ENCODE measurements at places on chromosomes 7 and 10. TPM values are rescaled to one million over a fixed set of nuclear protein-coding genes. Genes with fewer than 3 reads are reported as not detected.
A peak's percentile ranks its signal among the peaks of the same experiment; 100 is the strongest.

GRCh38 chr10:80474941-80475340, 20.8 kb downstream of the TSPAN14 start:
- no peak for DNase-seq

Gene RBM48
- 10.8 TPM for total RNA-seq

- peak; percentile 53 for DNase-seq
These were observed 993 bp downstream of the ZC3HAV1 start for GRCh38 chr7:139108266-139109187.

DNA sequence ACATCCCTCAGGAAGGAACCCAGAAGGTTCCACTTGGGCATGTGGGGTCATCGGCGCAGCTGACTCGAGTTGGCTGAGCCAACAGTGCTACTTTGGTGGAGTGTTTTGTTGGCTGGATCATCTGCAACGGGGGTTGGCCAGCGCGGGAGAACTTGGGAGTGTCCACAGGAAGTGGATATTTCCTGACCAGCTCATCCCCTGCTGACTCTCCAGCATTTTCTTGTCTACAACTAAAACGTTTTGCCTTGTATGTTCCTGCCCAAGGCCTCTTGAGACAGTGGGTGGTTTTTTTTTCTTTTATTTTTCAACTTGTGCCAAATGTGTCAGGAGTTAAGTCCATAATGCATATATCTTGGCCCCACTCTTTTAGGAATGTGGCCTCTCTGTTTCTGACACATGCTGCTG, 208.6 kb downstream of the ZNF365 start:
- no peak for DNase-seq

DNA sequence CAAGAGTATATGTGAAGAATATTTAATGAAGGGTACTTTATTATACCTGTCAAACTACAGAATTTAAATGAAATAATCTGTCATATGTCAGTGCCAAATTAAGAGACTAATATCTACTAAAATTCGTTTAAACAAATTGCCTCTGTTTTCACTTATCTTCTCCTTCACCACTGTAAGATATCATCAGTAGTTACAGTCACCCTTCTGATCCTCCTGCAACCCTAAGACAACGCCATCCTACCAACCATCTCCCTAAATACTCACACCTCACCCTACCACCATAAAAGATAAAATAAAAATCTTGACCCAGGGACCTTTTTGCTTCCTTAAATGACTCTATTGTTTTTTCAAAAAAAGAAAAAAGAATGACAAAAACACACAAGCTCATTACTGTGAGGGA, 20.8 kb downstream of the EZH2 start:
- no peak for DNase-seq

DNA sequence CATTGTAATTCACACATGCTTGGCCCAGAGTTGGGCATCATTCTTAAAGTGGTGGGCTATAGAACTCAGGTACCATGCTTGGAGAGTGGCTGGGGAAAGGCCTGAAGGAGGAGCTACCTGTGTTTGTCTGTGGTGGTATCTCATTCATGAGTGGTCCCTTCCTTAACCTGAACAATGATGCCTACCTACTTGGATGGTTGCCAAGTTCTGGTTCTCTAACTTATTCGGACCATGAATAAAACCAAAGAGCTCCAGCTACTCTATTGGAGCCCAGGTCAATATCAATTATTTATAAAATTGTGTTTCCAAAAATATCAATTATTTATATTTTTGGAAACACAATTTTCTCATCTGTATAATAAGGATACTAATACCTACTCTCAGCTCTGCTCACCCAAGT, 2.9 kb upstream of the GPR37 start:
- no peak for DNase-seq

Gene LIPN
- not detected for total RNA-seq

Gene LHFPL3
- not detected for total RNA-seq

Gene EBLN1
- not detected for total RNA-seq

- no peak for DNase-seq
These were observed 21.9 kb downstream of the FRA10AC1 start for GRCh38 chr10:93680412-93681047.

- DNase-seq = no peak
These were observed 17.1 kb downstream of the BRAT1 start for GRCh38 chr7:2537981-2538851.

- no peak for DNase-seq
These were observed 792.9 kb upstream of the GHITM start for GRCh38 chr10:83346266-83346910.

GRCh38 chr10:22420787-22421517, 75.7 kb downstream of the SPAG6 start:
- no peak for DNase-seq

Gene CHST12
- total RNA-seq = 6.2 TPM

- no peak for DNase-seq
These were observed 55.5 kb downstream of the KLF6 start for GRCh38 chr10:3729397-3729976.

DNA sequence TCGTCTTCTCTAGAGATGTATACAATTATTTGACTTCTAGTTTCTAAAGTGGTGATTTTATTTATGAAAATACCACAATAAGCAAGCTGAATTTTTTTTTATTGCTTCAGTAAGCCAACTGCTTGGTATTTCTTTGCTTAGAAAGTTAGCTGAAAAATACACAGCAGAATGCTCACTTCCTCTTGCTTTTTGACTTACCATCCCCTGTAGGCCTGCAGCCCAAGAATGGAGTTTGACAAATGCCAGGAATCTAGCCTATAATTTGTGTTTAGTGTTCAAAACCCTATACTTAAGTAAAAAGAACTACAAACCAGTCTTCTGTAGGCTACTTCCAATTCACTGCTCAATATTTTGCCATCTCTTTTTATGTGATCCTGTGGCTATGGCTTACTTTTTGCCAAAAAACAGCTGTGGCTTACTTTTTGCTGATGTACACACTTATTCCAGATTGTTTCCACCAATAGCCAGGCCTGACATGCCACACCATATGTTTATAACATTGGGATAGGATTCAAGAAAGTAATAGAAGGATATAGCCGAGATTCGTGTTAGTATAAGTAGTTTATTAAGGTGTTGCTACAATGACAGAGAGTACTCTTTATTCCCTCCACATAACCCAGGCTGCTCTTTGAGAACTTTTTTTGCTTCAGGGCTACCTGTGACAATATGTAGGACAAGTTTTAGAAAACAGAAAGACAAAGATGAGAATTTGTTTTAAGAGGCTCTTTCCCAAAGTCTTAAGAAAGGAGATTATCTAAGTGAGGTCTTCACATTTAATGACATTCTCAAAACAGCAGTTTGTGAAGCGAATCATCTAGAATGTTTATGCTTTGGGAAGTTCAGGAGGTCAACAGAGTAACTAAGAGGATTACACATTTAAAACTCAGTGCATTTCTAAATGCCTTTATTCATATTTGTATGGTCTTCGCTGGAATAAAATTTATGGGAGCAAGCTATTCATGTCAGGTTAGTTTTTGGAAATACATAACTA, 263.9 kb upstream of the FZD1 start:
- no peak for DNase-seq

DNA sequence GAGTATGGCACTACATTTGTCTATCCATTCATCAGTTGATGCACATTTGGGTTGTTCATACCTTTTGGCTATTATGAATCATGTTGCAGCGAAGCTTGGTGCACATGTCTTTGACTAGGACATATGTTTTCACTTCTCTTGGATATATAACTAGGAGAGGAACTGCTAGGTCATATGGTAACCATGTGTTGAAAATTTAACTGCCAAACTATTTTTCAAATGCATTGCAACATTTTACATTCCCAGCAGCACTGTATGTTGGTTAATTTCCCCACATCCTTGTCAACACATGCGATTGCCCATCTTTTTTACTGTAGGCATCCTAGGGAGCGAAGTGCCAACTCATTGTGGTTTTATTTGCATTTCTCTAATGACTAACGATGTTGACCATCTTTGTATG, 183.4 kb downstream of the PRKCQ start:
- DNase-seq = no peak

DNA sequence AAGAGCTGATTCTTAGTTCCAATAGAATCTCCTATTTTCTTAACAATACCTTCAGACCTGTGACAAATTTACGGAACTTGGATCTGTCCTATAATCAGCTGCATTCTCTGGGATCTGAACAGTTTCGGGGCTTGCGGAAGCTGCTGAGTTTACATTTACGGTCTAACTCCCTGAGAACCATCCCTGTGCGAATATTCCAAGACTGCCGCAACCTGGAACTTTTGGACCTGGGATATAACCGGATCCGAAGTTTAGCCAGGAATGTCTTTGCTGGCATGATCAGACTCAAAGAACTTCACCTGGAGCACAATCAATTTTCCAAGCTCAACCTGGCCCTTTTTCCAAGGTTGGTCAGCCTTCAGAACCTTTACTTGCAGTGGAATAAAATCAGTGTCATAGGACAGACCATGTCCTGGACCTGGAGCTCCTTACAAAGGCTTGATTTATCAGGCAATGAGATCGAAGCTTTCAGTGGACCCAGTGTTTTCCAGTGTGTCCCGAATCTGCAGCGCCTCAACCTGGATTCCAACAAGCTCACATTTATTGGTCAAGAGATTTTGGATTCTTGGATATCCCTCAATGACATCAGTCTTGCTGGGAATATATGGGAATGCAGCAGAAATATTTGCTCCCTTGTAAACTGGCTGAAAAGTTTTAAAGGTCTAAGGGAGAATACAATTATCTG, 1.6 kb downstream of the LRRTM3 start:
- no peak for DNase-seq

Gene PNLIP
- not detected for total RNA-seq

Gene OR2A12
- total RNA-seq = not detected

DNA sequence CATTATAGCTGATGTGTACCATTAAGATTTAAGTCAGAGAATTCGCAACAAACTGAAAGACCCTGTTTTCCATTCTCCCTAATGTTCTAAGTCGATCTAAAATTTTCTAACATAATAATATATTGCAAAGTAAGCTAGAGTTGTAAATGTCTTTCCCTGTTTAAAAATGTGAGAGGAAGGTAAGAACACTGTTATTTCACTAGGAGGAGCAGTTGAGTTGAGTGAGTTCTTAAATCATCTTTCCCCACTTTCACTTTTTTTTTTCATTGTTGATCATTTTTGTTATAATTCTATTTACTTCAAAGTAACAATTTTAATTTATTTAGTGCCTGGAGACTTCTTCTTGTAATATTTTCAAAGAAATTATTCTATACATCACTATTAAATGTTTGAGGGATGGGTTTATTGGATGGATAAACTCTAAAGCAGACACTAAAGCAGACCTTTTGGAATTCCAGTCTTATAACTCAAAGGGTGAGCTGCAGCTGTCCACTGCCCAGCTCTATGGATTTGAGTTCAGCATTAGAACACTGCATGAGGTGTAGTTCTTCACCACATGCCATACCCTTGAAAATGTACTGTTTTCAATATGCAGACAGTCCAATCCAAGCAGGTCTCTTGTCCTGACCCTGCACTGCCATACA, 181.3 kb upstream of the FZD1 start:
- no peak for DNase-seq

Gene NSUN5
- 24.2 TPM for total RNA-seq

- no peak for DNase-seq
These were observed 219.5 kb upstream of the KCND2 start for GRCh38 chr7:120053390-120053961.

Gene SLC39A12
- total RNA-seq = 0.16 TPM

Gene PALS2
- 29.2 TPM for total RNA-seq

DNA sequence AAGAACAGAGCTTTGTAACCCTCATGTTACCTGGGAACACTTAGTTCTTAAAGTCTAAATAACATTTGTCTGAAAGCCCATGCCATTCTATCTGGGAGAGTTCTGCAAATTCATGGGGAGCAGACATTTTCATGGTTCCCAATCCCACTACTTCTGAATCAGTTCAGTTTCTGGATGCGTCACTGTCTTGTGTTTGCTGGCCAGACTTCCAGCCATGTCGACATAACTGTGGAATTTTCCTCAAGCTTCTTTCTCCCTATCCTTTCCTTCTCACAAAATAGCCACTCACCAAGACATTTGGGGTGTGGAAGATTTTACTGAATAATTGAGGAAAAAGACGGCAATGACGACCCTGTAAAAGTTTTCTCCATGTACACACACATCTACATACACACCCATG, 272.5 kb downstream of the NEBL start:
- peak; percentile 19 for DNase-seq

- DNase-seq = no peak
These were observed 14.7 kb downstream of the CPVL start for GRCh38 chr7:29131678-29132077.

- no peak for DNase-seq
These were observed 20.3 kb upstream of the CD36 start for GRCh38 chr7:80618096-80618495.

GRCh38 chr10:3213208-3213607, 40.6 kb upstream of the PITRM1 start:
- DNase-seq = no peak

Gene MICU1
- total RNA-seq = 44.3 TPM

Gene GDF2
- not detected for total RNA-seq

DNA sequence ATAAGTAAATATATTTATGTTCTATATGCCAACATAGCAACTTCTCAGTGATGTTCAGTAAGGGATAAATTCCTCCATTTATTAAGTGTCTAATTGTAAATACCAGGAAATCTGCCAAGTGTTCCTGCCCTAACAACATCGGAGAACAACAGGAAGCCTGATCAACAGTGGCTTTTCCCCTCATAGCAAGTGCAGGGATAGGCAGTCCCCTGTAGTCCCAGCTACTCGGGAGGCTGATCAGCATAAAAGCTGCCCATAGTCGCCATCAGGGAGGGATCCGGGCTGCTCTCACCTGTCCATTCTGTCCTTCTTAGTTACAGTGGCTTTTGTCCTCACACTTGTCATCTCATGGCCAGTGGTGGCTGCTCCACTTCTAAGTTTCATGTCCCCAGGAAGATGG, 141.3 kb downstream of the IDE start:
- no peak for DNase-seq

- no peak for DNase-seq
These were observed 352 bp upstream of the ZNF485 start for GRCh38 chr10:43605850-43606322.

DNA sequence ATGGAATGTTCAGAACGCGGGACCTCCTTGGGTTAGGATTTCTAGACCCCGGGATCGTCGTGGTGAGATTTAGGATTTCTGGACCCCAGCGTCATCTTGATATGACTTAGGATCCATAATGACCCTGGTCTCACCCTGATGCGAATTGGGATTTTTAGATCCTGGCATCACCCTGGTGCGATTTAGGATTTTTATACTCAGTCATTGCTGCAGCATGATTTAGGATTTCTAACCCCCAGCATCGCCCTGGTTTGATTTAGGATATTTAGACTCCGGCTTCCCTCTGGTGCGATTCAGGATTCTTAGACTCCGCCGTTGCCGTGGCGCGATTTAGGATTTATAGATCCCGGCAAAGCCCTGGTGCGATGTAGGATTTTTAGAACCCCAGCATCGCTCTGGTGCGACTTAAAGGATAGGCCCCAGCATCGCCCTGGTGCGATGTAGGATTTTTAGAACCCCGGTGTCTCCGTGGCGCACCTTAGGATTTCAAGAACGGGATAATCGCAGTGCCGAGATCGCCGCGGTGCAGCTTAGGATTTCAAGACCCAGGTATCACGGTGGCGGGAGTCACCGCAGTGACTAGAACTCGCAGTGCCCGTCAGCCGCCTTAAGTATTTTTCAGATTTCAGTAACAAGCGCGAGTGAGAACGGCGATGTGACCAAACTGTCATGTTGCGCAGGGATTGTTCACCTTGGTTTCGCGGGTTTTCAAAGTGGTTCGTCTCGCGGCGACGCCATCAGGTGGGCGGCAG, 814 bp downstream of the MEST start:
- DNase-seq = no peak

- DNase-seq = no peak
These were observed 110.8 kb upstream of the FGFR2 start for GRCh38 chr10:121708728-121709674.
